ENCODE measurements at places on chromosomes 5 and 9.

GRCh38 chr9:138099803-138100598 is 222.4 kb downstream of the CACNA1B start:
- DNase-seq, result no peak
- H3K36me3 ChIP-seq, result no peaks in the 10 kb centered on the region
- no peaks in the 10 kb centered on the region for H3K4me1 ChIP-seq
- no peak overlapping the region for H3K27ac ChIP-seq

- no peak for DNase-seq
- H3K4me1 ChIP-seq, result no peaks in the 10 kb centered on the region
- no peaks in the 10 kb centered on the region for H3K36me3 ChIP-seq
- H3K27ac ChIP-seq, result no peak overlapping the region
- H3K27me3 ChIP-seq, result no peaks in the 10 kb centered on the region
- H3K4me3 ChIP-seq, result no peak overlapping the region
These were observed 58.9 kb downstream of the NREP start for GRCh38 chr5:111697881-111698757.

GRCh38 chr5:144464306-144464705 is 293.6 kb downstream of the KCTD16 start:
- H3K27me3 ChIP-seq, result no peaks in the 10 kb centered on the region
- no peak overlapping the region for H3K4me3 ChIP-seq
- H3K36me3 ChIP-seq, result no peaks in the 10 kb centered on the region
- no peak overlapping the region for H3K27ac ChIP-seq
- H3K4me1 ChIP-seq, result no peaks in the 10 kb centered on the region

GRCh38 chr9:105144841-105145240 is 99.6 kb upstream of the SLC44A1 start:
- H3K27ac ChIP-seq, result no peak overlapping the region
- H3K4me3 ChIP-seq, result no peak overlapping the region
- no peaks in the 10 kb centered on the region for H3K36me3 ChIP-seq
- H3K4me1 ChIP-seq, result no peaks in the 10 kb centered on the region

DNA sequence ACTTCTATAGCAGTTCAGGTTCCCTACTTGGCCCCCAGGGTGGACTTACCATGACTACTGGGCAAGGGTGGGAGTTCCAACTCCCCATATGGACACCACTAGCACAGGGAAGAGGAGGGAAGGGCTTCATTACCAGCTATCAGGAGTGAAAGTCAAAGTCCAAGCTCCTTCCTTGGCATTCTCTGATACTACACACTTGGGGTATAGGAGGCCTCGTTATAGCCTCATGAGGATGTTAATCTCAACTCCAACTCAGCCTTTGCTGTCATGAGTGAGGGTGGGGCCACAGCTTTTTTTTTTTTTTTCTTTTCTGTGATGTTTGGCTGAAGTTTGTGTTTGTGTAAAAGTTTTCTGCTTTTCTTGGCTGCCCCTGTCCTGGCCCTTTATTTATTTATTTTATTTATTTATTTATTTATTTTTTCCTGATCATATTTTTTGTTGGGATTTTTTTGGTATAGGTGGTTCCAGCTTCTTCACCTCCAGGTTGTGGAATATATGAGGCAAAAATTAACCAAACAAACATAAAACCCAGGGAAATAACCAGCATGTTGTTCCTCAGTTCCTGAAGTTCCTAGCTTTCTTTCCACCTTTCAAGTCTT is 8.7 kb downstream of the GARIN3 start:
- H3K27me3 ChIP-seq, result no peaks in the 10 kb centered on the region
- H3K4me1 ChIP-seq, result no peaks in the 10 kb centered on the region
- no peak overlapping the region for H3K4me3 ChIP-seq
- no peak for DNase-seq
- H3K36me3 ChIP-seq, result no peaks in the 10 kb centered on the region

- no peaks in the 10 kb centered on the region for H3K27me3 ChIP-seq
- H3K36me3 ChIP-seq, result no peaks in the 10 kb centered on the region
- DNase-seq, result no peak
- no peak overlapping the region for H3K27ac ChIP-seq
- H3K4me1 ChIP-seq, result no peaks in the 10 kb centered on the region
These were observed 47.1 kb downstream of the LIX1 start for GRCh38 chr5:97095318-97095732.

Data from ascending aorta (tissue), 2 donors.